ENCODE measurements at places on chromosomes 16 and 17. TPM values are rescaled to one million over a fixed set of nuclear protein-coding genes. Genes with fewer than 3 reads are reported as not detected.

Gene FOXL1
- 0.23 TPM for total RNA-seq

Gene NPB
- 0.28 TPM for total RNA-seq

Gene OR3A3
- not detected for total RNA-seq

Gene CCDC102A
- 6.3 TPM for total RNA-seq

Gene SMIM5
- total RNA-seq: 0.09 TPM

Gene CSH1
- total RNA-seq: not detected

Gene FKBP10
- 1.3 TPM for total RNA-seq

Gene RHBDF2
- total RNA-seq: 48.5 TPM

Gene ABAT
- 24.2 TPM for total RNA-seq

Gene NPTX1
- total RNA-seq: 5.2 TPM

Gene TNFRSF13B
- total RNA-seq: not detected

Gene TMEM235
- total RNA-seq: not detected

Gene FAM171A2
- 0.32 TPM for total RNA-seq

Gene VTN
- 0.23 TPM for total RNA-seq

Gene KCTD13
- total RNA-seq: 39.7 TPM

Gene C17orf50
- total RNA-seq: not detected

Gene C1QTNF8
- not detected for total RNA-seq

Gene ZG16
- total RNA-seq: not detected

Gene CARD14
- total RNA-seq: not detected

Gene CDK10
- 95.5 TPM for total RNA-seq

Gene GP1BA
- not detected for total RNA-seq

Gene MYL4
- not detected for total RNA-seq

Gene KRTAP2-3
- not detected for total RNA-seq

Gene PLLP
- total RNA-seq: 0.30 TPM

Gene C16orf74
- total RNA-seq: not detected

Gene HOXB7
- 0.64 TPM for total RNA-seq

Gene ARHGAP44
- 0.21 TPM for total RNA-seq

Gene DUS1L
- 179 TPM for total RNA-seq

Gene GRIN2C
- 0.14 TPM for total RNA-seq

Gene NATD1
- 1.4 TPM for total RNA-seq

Gene CANT1
- total RNA-seq: 71.8 TPM

Gene CCDC47
- total RNA-seq: 70.0 TPM

Gene TPSB2
- not detected for total RNA-seq

Gene DNASE1L2
- 2.2 TPM for total RNA-seq

Gene ZNF830
- 24.9 TPM for total RNA-seq

Gene TMEM100
- total RNA-seq: not detected

Gene CTRB1
- not detected for total RNA-seq

Gene CCL16
- not detected for total RNA-seq

Gene HS3ST3A1
- 1.2 TPM for total RNA-seq

Gene PSMC3IP
- total RNA-seq: 26.6 TPM

Gene GNG13
- total RNA-seq: not detected

Data from activated T-helper 2 cell treated with anti-CD3 and anti-CD28 coated beads, Interferon-gamma antibody, Interleukin-2, Interleukin-4, amounts not matched to agents 10 μg/mL and 5 μg/mL and 100 μg/mL, durations not matched to agents 14 hours and 24 hours and 36 hours (primary cell).